ENCODE measurements at places on chromosomes 7 and 10.

- DNase-seq, result no peak
Measured at GRCh38 chr10:62463364-62463763, 89.2 kb downstream of the ZNF365 start.

- DNase-seq, result no peak
Measured at GRCh38 chr7:7920481-7920880, 48.1 kb upstream of the GLCCI1 start.

- DNase-seq, result no peak
Measured at GRCh38 chr7:111594602-111595001, 32.3 kb upstream of the IMMP2L start.

- no peak for DNase-seq
Measured at GRCh38 chr10:44295644-44296241, 89.2 kb downstream of the CXCL12 start.

- no peak for DNase-seq
Measured at GRCh38 chr7:80833289-80834268, 85.3 kb downstream of the SEMA3C start.

GRCh38 chr10:12796401-12797160, 204.9 kb downstream of the CCDC3 start:
- no peak for DNase-seq

DNA sequence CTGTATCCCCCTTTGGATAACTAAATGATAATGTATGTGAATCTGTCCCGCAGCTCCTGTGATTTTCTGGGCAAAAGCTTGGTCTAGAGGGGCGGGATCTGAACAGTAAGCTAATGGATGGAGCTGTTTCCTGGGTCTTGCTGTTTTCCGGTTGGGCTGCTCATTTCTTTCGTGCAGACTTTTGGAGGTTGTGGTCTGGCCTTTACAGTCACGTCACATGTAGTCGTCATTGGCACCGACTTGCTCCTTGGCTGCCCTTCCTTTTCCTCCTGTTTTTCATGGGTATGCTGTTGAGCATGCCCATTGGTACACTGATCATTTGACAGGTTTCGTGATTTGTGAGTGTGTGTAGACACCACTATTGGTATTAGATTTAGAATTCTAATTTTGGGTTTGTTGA, 2.0 kb downstream of the FBH1 start:
- no peak for DNase-seq

GRCh38 chr10:129090165-129090564, 376.9 kb upstream of the MGMT start:
- DNase-seq, result no peak

GRCh38 chr10:42864575-42864974, 82.0 kb downstream of the BMS1 start:
- DNase-seq, result no peak

DNA sequence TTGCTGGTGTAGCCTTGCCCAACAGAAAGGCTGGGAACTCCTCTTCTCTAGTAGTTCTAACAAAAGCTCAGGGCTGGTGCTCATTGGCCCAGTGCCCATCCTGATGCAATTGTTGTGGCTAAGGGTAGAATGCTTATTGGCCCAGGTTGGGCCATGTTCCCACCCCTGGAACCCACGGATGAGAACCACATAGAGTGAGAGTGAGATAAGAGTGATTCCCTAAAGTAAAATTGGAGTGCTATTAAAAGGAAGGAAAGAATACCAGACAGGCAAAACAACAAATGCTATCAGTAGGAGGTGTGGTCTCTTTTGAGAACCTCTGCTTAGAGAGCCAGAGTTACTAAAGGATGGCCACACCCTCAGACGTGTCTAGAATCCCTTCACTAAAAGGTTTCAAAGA, 49.2 kb downstream of the LGI1 start:
- no peak for DNase-seq

DNA sequence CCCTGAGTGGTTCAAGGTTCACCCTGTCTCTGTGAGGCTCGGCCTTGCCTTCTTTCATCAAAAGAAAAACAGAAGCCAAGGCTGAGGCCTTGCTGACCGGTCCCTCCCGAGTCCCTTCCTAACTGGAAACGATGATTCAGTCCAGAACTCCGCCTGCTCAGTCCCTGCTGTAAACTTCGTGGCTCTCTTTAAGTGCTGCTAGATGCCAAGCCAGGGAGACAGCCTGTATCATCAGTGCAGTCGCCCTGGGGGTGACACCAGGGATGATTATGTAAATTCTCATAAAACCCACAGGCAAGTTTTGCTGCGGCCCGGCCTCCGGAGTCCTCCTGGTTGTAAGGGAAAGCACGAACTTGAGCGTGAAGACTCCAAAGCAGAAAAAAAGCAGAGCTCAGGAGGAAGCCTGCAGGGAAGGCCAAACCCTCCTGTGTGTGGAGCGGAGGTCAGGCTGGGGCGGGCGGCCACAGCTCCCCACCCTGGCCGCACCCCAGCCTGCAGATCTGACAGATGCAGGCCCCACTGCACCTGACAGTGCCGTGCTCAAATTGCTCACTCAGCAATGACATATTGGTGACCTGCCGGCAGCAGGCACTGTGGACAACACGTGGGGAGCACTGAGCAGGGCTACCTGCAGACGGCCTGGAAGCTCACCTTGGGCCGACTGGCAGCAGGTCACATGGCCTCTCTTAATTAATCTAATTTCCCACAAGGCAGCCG, 123.4 kb downstream of the DYNC2I1 start:
- no peak for DNase-seq

DNA sequence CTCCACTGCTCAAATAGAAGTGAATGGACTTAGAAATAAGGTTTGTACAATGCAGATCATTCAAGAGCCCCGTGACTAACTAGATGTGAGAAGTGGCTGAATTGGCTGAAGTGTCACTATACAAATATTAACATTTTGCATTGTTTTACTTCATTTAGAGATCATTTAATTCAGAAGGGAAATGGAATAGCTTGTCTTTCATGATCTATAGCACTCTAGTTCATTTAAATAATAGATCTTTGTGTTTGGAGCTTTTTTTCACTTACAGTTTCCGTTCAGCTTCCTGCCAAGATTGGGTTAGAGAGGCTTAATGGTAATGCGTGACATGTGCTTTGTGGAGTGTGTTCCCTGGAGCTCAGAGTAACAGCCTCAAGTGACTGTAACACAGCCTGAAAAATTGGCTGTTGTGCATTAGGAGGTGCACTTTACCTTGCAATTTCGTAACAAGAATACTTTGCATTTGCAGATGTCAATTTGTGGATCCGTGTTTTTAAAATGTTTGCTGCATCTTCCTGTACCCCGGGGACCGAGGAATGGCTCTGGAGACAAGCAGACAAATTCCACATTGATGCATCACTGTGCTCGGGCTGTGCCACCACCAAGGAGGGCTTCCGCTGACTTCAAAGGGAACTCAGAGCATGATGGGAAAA, 170.3 kb downstream of the NRP1 start:
- no peak for DNase-seq

GRCh38 chr7:78516450-78516849, 717.9 kb downstream of the PHTF2 start:
- no peak for DNase-seq

- no peak for DNase-seq
Measured at GRCh38 chr10:96647466-96647865, 60.7 kb upstream of the TM9SF3 start.

GRCh38 chr10:107546284-107546683, 381.8 kb upstream of the SORCS1 start:
- no peak for DNase-seq

GRCh38 chr10:25226775-25227682, 52.2 kb downstream of the GPR158 start:
- DNase-seq, result no peak

Measured in stimulated activated CD8-positive, alpha-beta memory T cell treated with anti-CD3 and anti-CD28 coated beads, Interleukin-4, amount 100 ng/mL, for 48 hours (primary cell).